ENCODE measurements at places on chromosomes 7 and 10. TPM values are rescaled to one million over a fixed set of nuclear protein-coding genes. Genes with fewer than 3 reads are reported as not detected.

DNA sequence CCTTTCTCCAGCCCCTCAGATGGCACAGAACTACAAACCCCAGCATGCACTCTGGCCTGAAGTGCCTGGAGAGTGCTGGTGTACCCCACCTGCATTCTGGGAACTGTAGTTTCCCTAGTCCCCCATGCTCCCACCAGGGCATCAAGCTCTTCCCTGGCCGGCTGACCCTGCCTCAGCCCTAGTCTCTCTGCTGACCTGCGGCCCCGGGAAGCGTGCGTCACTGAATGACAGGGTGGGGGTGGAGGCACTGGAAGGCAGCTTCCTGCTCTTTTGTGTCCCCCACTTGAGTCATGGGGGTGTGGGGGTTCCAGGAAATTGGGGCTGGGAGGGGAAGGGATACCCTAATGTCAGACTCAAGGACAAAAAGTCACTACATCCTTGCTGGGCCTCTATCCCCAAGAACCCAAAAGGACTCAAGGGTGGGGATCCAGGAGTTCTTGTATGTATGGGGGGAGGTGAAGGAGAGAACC lies 2.1 kb downstream of the NOS3 start:
- peak; percentile 91 for DNase-seq

DNA sequence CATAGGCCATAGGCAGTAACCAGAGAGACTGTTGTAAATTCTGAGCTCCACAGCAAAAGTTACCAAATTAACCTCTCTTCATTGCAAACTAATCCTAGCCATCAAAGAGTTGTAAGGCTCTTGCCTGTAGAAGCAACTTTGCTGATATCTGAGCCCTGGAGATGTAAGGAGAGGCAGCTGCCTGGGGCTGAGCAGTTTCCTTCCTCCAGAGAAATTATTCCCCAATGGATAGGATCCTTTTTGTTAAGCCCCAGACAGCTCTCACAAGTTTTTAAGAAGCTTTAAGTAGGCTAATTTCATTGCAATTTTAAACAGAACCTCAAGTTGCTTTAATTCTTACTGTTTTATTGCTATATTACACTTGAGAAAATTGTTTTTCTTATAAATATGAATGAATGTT lies 211.1 kb downstream of the GALNT17 start:
- no peak for DNase-seq

- DNase-seq: no peak
Observed at GRCh38 chr10:107148906-107149305, 15.6 kb downstream of the SORCS1 start.

NOS3 gene
- 4.5 TPM for total RNA-seq

DNA sequence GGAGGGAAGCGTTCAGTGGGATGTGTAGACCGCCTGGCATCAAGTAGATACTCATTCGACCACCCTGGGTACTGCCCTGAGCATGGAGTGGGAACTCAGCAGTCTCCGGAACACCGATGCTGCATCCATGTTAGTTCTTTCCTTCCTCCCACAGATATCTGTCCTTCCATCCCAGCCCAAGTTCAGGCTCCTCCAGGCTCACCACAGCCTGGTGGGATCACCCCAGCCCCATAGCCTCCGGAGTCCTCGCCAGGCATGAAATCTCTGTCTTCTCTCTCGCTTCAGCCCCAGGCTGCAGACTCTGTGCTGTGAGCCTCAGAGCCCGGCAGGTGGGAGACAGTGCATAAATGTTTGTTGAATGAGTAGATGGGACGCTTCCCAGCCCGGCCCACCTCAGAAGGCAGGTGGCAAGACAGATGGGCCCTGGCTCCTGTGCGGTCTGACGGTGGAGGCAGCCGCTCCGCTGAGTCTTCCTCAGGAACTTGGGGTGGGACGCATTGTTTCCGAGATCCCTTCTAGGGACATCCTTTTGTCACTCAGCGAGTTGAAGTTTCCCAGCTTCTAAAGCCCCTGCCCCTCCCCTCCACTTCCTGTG lies 42.9 kb downstream of the ELFN1 start:
- DNase-seq: no peak

DNA sequence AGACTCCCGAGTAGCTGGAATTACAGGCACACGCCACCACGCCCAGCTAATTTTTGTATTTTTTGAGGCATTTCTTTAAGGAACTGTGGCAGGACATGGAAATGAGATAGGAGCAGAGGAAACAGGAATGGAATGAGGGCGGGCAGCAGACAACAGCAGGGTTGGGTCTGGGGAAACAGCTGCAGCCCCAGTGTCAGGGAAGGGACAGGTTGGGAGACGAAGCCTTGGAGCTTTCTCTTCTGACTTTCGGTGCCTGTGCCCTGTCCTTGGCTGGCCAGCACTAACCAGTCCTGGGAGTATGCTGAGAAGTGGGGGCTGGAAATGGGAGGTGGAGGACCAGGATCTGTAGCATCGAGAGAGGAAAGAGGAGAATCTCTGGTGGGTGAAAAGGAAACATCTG lies 47.4 kb downstream of the ATOH7 start:
- peak; percentile 38 for DNase-seq

GRCh38 chr10:122277526-122278136 lies 6.5 kb downstream of the BTBD16 start:
- no peak for DNase-seq

DENND10 gene
- total RNA-seq: 63.2 TPM

COMTD1 gene
- total RNA-seq: 29.9 TPM

GRCh38 chr10:50224330-50224952 lies 26.9 kb downstream of the ASAH2 start:
- peak; percentile 42 for DNase-seq

DNA sequence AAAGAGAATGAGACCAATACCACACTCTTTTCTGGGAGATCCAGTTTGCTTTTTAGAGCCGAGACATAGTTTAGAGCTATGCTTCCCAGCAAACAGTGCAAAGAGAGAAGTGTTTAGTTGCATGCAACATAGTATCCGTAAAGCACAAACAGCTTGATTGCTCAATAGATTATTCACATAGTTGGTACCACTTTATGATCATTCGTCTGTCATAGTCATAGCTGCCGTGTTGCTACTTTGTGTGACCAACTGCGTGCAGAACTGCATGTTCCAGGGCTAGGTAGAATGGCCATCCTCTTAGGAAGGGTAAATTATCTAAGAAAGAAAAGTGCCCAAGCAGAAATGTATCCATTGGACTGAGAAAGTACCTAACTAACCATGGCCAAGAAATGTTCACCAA lies 203.5 kb upstream of the DKK1 start:
- DNase-seq: no peak

DNA sequence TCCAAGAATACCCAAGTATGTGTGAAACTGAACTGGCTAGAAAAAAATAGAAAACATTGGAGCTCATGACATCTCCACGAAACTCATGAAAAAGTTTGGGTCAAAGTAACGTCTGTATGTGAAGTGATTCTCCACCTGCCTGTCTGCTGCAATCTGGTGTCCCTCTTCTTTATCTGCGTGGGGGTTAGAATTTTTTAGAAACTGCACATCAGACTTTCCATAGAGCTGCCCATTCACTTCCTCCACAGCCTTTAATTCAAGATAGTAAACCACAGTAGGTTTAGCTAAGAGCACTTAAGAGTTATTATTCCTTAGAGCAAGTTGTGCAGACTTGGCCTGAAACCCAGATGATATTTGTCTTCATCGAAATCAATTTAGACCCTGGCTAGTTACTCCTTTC lies 55.3 kb downstream of the SCIN start:
- DNase-seq: no peak

DNA sequence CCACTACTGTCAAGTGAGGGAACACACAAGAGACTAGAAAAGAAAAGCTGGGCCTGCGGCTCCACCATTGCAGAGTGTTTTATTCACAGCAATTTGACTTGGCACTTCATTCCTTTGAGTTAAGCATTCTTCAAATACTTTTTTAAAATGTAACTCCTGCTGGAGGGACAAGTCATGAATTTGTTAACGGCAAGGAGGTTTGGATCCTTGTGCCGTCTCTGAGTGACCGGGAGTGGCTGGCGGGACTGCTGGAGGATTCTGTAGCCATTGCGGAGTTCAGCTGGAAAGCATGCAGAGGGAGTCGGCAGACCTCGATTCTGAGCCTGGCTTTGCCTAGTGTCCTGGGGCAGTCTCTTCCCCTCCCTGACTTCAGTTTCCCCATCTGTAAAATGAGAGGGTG lies 9.8 kb downstream of the HSPA12A start:
- no peak for DNase-seq

DNA sequence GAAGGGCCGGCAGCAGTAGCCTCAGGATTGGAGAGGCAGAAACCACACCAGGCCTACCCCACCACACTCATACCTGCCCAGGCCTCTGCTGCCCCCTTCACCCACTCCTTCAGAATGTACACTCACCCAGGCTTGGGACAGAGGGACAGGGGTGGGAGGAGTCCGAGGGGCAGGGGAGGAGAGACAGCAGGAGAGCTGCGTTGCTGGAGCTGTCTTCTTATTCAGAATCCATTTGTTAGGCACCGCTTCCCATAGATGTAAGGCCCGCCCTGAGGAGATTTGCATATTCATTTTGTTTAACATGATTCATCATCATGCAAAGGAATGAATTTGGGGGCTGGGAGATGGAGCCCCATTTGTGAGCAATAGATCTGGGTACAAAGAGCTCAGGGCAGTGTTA lies 156.7 kb downstream of the CDH23 start:
- DNase-seq: no peak

DNA sequence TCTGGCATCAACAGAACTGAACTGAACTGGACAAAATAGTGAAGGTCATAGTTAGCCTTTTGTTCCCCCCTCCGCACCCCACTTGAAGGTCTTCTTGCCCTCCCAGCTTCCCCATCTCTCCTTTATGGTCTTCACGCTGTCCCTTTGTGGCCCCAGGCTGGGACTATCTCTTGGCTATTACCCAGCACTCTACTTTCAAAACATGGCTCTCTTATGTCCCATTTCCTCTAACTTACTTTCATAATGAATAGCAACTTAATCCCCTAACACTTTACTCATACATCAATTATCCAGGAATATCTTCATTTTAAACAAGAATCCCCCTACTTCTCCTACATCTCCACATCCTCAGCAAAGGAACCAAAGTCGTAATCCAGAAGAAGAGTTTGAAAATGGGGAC lies 135.3 kb upstream of the ITGB1 start:
- no peak for DNase-seq

DNA sequence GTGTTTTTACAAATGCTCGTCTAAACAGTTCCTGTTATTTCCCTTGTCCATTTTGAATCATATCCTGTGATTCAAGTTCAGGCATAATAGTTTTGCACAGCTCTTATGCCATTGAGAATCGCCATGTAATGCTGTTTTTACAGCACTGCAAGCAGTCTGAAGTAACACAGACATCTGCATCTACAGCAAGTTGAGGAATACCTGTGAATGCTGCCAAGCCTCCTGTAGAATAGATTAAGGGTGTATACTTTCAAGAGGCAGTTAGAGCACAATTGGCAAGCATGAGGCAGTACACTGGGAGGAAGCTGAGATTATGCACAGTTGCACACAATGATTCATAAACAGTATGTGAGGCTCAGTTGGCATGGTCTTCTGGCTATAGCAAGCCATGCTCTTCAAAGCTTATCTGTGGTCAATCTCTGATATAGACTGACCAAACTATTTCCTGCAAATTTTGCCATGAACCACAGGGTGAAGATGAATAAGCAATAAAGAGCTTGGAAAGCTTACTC lies 121.9 kb upstream of the AKR1E2 start:
- DNase-seq: no peak

DNA sequence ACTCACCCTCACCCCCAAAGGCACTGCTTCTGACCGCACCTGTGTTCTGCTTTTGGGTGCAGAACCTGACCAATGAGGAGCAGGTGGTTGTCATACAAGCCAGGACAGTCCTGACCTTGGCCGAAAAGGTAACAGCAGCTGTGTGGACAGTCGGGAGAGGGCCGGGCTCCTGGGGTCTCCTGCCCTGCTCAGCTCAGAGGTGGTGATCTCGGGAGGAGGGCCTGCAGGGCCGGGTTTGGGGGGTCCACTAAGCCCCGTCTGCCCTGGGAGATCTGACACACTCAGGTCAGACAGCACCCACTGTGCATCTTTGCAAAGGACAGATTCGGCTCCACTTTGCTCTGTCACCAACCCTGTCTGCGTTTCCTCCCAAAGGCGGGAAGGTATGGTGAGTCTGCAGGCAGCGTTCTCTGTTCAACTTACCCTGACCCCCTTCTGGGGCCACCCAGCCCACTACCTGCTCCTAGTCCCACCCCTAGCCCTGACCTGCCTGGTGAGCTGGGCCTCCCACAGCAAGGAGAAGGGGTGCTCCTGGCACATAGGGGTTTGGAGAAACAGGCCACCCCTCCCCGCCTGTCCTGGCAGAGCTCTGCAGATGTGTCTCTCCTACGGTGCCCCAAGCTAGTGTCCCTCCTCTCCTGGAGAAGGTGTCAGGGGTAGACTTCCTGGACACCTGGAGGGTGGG lies 33.7 kb upstream of the DPYSL4 start:
- DNase-seq: no peak

GRCh38 chr7:149569726-149570422 lies 72.3 kb upstream of the ZNF746 start:
- DNase-seq: peak; percentile 42

PLXDC2 gene
- 38.7 TPM for total RNA-seq

CCDC136 gene
- 28.7 TPM for total RNA-seq

HABP2 gene
- not detected for total RNA-seq

ASAH2 gene
- total RNA-seq: 5.9 TPM

DNA sequence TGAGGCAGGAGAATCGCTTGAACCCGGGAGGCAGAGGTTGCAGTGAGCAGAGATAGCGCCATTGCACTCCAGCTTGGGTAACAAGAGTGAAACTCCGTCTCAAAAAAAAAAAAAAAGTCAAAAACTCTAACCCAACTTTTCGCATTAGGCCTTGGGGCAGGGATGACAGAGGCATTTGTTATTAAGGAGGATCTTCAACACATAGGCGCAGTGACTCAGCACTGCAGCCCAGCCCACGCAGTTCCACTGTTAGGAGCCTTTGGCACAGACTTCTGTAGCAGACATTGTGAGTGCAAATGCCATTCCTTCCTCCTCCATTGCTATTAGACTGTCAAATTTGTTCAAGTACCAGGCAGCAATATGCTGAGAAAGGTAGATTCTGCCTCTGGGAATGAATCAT lies 43.1 kb upstream of the KLHL7 start:
- DNase-seq: no peak

SCART1 gene
- total RNA-seq: 0.50 TPM

DNA sequence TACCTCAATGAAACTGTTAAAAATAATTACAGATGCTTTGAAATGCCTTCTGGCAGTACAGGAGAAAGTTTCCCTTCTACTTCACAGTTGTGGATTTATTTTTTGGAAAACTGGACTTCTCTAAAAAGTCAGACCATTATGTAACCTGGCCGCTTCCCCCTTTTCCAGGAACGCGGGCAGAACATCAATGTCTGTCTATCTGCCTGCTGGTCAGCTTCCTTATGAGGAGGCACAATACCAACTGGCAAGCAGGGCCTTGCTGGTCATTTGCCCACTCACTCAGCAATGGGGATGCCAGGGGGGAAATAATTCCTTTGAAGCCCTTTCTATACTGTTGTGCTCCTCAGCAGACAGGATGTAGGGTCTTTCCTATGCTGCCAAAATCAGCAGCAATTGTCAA lies 22.5 kb upstream of the ADRB1 start:
- DNase-seq: no peak

DNA sequence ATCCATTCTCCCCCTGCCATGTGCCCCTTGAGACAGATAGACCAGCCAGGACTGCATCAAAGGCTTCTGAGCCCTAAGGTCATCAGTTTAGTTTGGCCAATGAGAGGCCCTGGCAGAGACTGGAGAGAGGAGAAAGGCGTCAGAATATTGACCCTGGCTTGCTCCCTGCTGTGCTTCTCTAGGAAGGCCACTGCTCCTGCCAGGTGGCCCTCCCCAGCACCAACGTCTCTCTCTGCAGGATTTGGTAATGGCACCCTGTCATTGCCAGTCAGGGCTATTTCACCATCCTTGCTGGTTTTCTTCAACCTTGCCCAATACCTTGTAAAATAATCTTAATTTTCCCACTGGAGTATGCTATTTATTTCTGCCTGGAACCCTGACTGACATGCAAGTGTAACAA lies 38.8 kb upstream of the ZRANB1 start:
- no peak for DNase-seq

- DNase-seq: peak; percentile 8
Observed at GRCh38 chr7:128176696-128177095, 64.4 kb upstream of the LEP start.

All from H9 (cell line).